HuH-7 (cell line): ENCODE measurements at places on chromosomes 5 and 9.

DNA sequence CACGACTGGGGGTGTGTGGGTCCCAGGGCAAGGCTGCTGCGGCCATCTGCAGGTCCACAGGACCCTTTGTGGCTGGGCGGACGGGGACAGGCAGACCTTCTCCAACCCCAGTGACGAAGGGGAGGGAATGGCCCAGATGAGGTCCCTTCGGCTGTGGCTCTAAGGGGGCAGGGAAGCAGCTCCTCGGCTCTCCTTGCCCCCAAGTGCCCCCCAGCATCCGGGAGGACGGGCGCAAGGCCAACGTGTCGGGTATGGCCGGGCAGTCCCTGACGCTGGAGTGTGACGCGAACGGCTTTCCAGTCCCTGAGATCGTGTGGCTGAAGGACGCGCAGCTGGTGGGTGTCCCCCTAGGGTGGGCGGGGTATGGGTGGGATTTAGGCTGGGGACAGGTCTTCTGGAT is 82.8 kb downstream of the HMCN2 start:
- DNase-seq: no peak

- DNase-seq: no peak
These were observed 130.3 kb downstream of the FSTL4 start for GRCh38 chr5:133482028-133482427.

GRCh38 chr9:135357863-135358551 is 121.6 kb upstream of the PPP1R26 start:
- no peak for DNase-seq

GRCh38 chr9:116327701-116328405 is 174.3 kb downstream of the PAPPA start:
- DNase-seq: no peak
